ENCODE measurements at places on chromosomes 16 and 17.

DNA sequence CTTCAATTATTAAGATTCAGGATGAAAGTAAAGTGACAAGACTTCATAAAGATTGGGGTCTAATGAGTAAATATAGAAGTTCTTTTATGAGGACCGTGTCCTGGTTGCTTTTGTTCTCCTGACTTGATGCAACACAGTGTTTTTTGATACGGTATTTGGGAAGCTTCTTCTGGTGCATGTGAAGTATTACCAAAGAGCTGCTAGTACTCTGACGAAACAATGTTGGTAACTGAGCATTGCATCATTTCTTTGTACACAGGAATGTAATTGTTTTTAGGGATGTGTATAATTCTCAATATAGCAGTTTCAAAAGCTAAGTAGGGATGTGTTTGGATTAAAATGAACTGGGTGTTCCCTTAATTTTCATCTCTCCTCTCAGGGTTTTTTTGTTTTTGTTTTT, 15.9 kb downstream of the KPNB1 start:
- DNase-seq: no peak
- no peak overlapping the region for H3K4me3 ChIP-seq
- H3K27ac ChIP-seq: no peak overlapping the region
- H3K27me3 ChIP-seq: no peaks in the 10 kb centered on the region
- H3K4me1 ChIP-seq: peaks cover 42% of the 10 kb centered on the region
- H3K36me3 ChIP-seq: peaks cover 23% of the 10 kb centered on the region

DNA sequence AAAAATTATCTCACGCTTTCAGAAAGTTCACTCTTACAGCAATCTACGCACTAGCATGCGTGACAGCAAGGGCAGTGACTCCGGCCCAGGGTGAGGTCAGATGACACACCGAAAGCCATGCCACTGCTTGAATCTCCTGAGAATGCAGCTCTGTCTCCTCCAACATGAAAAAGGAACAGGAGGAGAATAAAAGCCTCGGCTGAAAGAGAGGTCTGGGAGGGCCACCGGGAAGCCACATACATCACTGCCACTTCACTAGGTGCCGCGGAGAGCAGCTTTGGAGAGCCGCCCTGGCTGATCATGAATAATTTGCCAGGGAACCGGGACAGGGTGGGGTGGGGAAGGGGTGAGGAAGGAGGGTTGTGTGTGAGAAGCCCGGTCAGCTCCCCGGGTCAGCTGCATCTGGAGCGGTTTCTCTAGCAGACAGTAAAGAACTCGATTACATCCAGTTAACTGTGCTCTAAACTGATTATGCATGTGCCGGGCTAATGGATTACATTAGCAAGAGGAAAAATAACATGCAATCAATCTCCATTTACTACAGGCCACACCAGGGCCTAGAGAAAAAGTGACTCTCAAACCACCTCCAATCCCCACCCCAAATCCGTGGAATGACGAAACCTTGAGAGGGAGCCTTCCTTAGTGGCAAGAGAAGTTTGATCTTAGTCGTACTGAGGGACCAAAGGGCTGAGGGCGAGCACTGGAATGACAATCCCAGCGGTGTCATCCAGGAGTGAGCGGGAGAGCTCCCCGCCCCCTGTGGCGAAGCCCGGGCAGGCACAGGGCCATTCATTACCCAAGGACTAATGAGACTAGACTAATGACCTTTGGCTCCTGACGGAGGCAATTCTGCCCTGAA, 100.3 kb downstream of the ZFHX3 start:
- H3K27ac ChIP-seq: no peak overlapping the region
- no peak overlapping the region for H3K4me3 ChIP-seq
- DNase-seq: no peak
- H3K27me3 ChIP-seq: no peaks in the 10 kb centered on the region
- no peaks in the 10 kb centered on the region for H3K4me1 ChIP-seq

GRCh38 chr16:75351183-75351582, 82.1 kb downstream of the CFDP1 start:
- H3K27ac ChIP-seq: no peak overlapping the region
- peaks cover 36% of the 10 kb centered on the region for H3K27me3 ChIP-seq
- DNase-seq: no peak
- H3K36me3 ChIP-seq: peaks cover 5% of the 10 kb centered on the region

- no peak within 1 kb of the TSS for H3K27ac ChIP-seq
- H3K4me3 ChIP-seq: peak within 1 kb of the TSS; percentile 85
- H3K4me1 ChIP-seq: peaks cover 11% of the 10 kb centered on the region
- no peak for DNase-seq
These were observed at the start of gene RPUSD1 for GRCh38 chr16:787978-788398. RPUSD1 (minus strand) TSS chr16:788381; CDS start chr16:787737, 644 bp downstream.

- DNase-seq: no peak
- H3K36me3 ChIP-seq: no peaks in the 10 kb centered on the region
- peaks cover 7% of the 10 kb centered on the region for H3K27me3 ChIP-seq
- no peak overlapping the region for H3K27ac ChIP-seq
These were observed 18.1 kb downstream of the CACNA1H start for GRCh38 chr16:1171001-1171400.

GRCh38 chr16:60818465-60818864, 1217.8 kb downstream of the CDH8 start:
- no peaks in the 10 kb centered on the region for H3K36me3 ChIP-seq
- H3K4me1 ChIP-seq: no peaks in the 10 kb centered on the region
- no peaks in the 10 kb centered on the region for H3K27me3 ChIP-seq
- H3K4me3 ChIP-seq: no peak overlapping the region

DNA sequence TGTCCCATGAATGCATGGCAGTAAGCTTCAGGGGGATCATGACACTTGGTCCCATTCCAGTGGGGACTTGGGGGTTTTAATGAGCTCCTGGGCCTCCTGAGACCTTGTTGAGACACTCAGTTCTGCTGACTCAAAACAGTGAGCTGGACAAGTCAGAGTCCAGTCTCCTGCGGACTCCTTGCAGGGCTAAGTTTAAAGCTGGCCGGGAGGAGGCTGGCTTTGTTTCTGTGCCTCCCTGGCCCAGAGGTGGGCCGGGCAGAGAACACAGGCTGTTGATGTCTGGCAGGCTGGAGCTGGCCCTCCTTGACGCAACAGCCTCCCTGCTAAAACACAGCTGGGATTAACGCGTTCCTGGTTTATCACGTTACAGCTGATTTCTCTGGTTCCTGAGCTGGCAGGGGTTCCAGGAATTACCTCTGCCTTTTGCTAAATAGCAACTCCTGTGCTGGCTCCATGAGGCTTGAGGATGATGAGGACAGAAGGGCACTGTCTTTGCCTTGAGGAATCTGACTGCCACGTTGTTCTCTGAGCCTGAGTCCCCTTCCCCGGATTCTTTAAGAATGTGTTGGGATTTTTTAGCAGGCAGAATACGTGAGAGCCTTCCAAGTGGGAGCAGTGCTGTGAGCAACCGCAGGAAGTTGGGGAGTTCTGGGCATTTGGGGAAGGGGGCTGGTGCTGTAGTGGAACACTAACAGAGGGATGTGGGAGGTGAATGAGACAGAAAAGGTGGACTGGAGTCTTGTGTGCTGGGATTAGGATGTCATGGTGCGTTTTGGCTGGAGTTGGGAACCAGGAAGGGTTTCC, 2.0 kb downstream of the GPT2 start:
- no peaks in the 10 kb centered on the region for H3K27me3 ChIP-seq
- no peak overlapping the region for H3K27ac ChIP-seq
- peaks cover 9% of the 10 kb centered on the region for H3K4me1 ChIP-seq
- peak overlapping the region; percentile 87 for H3K4me3 ChIP-seq
- DNase-seq: no peak

DNA sequence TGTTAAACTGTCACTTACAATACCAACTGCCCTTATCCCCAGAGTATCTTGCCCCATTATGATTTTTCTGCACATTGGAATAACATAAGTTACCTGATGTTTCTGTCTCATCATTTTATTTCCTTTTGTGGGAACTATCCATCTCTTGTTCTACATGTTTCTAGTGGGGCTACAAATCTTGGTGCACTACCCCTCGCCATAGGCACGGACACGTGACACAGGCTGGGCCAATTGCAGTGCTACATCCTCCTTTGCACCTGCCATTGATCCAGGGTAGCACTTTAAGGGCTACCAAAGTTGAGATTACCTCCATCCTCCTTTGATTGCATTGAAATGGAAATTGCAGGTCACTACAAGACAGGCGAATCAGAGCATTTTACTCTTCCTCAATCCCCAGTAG, 14.2 kb upstream of the SYT17 start:
- DNase-seq: no peak
- H3K4me3 ChIP-seq: no peak overlapping the region
- no peak overlapping the region for H3K27ac ChIP-seq
- H3K36me3 ChIP-seq: no peaks in the 10 kb centered on the region
- peaks cover 22% of the 10 kb centered on the region for H3K27me3 ChIP-seq
- H3K4me1 ChIP-seq: no peaks in the 10 kb centered on the region

DNA sequence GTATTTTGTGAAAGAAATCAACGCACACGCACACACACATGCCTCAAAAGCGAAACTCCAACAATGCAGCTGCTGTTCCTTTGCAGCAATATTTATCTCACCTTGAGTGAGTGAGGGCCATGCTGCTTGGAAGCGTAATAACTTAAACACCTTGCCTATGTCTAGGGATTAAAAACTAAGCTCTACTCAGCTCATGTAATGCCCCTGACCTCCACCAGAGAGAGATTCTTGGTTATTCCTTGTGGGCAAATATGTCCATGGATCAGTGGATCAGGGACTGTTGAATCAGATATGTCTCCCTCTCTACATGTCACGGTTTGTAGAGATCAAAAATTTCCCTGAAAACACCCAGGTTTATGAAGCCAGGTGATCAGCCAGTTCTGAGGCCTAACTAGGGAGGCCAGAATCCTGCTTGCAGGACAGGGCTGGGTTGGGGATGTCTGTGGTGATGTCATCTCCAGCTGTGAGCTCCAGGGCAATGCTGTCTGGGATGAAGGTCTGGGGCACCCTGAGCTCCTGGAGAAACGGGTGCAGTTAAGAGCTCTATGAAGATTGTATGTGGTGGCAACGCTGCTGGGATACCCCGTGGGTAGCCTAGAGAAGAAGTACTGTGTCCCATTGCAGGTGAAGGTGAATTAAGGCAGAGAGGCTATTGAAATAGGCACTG, 149.4 kb downstream of the KCNJ12 start:
- H3K27me3 ChIP-seq: peaks cover 34% of the 10 kb centered on the region
- H3K36me3 ChIP-seq: no peaks in the 10 kb centered on the region
- DNase-seq: no peak
- no peak overlapping the region for H3K4me3 ChIP-seq
- no peak overlapping the region for H3K27ac ChIP-seq

- no peak for DNase-seq
- peaks cover 5% of the 10 kb centered on the region for H3K36me3 ChIP-seq
- H3K4me3 ChIP-seq: no peak overlapping the region
- H3K4me1 ChIP-seq: no peaks in the 10 kb centered on the region
- H3K27ac ChIP-seq: no peak overlapping the region
These were observed 287.3 kb upstream of the FOXF1 start for GRCh38 chr16:86222965-86223551.

- peak overlapping the region; percentile 99 for H3K4me3 ChIP-seq
- H3K36me3 ChIP-seq: peaks cover 6% of the 10 kb centered on the region
- H3K27ac ChIP-seq: peak overlapping the region; percentile 96
- H3K27me3 ChIP-seq: no peaks in the 10 kb centered on the region
- no peak for DNase-seq
These were observed 590 bp upstream of the CD79B start for GRCh38 chr17:63932721-63933120.

GRCh38 chr16:72860726-72861562, 187.0 kb downstream of the ZFHX3 start:
- H3K27ac ChIP-seq: peak overlapping the region; percentile 60
- no peak overlapping the region for H3K4me3 ChIP-seq
- no peak for DNase-seq

DNA sequence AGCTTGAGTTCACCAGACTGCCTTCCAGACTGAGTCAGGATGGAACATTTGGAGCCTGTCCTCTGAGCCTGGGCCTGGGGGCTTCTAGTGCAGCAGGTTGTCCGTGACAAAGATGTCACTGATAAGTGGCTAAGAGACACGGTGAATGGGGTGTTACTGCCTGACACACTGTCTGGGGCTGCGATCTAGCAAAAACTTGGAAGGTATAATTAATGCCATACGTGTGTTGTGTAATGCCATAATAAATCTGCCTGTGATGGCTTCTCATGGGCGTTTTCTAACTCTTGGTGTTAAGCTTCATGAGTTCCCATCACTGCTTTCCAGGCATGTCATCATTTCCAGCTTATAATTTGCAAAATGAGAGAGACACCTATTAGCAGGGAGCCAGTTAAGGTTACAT, 215.4 kb downstream of the UTP18 start:
- no peak for DNase-seq
- no peak overlapping the region for H3K27ac ChIP-seq
- H3K27me3 ChIP-seq: peaks cover 13% of the 10 kb centered on the region
- no peaks in the 10 kb centered on the region for H3K4me1 ChIP-seq

DNA sequence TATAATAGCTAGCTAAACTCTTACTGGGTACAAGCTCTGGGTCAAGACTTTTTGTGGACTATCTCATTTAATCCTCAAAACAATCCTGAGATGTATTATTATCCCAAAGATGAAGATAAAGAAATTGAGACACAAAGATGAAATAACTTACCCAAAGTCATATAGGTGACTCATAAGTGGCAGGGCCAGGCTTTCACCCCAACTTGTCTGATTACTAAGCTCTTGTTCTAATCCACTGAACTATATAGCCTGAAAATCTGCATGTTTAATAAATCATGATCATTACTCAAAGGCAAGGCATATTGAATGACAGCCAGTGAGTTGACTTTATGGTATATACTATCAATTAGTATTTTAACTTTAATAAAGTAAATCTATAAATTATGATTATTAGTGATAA, 77.4 kb downstream of the SKAP1 start:
- peaks cover 4% of the 10 kb centered on the region for H3K4me1 ChIP-seq
- no peaks in the 10 kb centered on the region for H3K27me3 ChIP-seq
- no peak overlapping the region for H3K4me3 ChIP-seq
- DNase-seq: no peak
- no peak overlapping the region for H3K27ac ChIP-seq
- H3K36me3 ChIP-seq: no peaks in the 10 kb centered on the region

DNA sequence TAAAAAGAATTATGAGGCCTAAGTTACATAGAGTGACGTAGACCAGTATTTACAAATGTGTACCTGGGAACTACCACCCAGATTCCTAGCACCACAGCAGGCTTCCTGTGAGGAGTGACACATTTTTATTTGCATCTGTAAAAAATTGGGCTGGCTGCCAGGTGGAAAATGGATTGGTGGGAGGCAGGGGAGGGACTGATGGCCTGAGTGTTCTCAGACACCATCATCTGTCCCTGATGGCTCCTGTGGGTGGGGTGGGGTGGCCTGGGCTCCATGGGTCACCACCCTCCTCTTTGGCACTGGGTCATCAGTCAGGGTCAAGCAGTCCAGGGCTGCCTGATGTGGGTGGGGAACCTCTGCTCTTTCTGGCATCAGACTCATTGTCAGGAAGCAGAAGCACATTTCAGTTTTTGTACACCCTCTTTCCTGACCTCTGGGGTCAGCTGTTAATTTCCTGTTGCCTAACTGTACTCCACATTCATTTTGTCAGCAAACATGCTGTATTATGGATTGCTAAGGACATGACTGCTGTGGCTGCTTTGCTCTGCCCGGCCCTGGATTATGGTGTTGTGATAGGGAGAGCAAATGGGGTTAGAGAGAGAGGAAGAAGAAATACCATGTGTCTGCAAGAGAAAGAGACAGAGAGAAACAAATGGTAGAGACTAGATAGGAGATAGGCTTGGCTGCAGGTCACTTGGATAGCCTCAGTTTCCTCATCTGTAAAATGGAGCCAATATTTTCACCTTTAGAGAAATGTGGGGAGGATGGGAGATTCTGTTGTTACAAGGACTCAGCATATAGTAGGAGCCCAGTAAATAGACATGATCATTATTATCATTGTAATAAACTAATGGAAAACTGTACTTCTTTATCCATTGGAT, 11.6 kb upstream of the MFAP4 start:
- no peaks in the 10 kb centered on the region for H3K4me1 ChIP-seq
- H3K27me3 ChIP-seq: peaks cover 27% of the 10 kb centered on the region
- H3K27ac ChIP-seq: no peak overlapping the region
- DNase-seq: no peak
- H3K4me3 ChIP-seq: no peak overlapping the region
- H3K36me3 ChIP-seq: no peaks in the 10 kb centered on the region
